ENCODE measurements at places on chromosomes 6 and 20. TPM values are rescaled to one million over a fixed set of nuclear protein-coding genes. Genes with fewer than 3 reads are reported as not detected.

SPTLC3 gene
- total RNA-seq: 48.1 TPM

SLC44A4 gene
- total RNA-seq: 0.22 TPM

RARS2 gene
- total RNA-seq: 57.9 TPM

EPB41L1 gene
- 125 TPM for total RNA-seq

RIMS4 gene
- total RNA-seq: 0.13 TPM

SNTA1 gene
- total RNA-seq: 22.1 TPM

UNC5CL gene
- 0.26 TPM for total RNA-seq

SMLR1 gene
- not detected for total RNA-seq

DDO gene
- total RNA-seq: 4.9 TPM

ARFGEF2 gene
- 46.5 TPM for total RNA-seq

MPIG6B gene
- not detected for total RNA-seq

PI16 gene
- total RNA-seq: under 0.01 TPM

FAM162B gene
- not detected for total RNA-seq

EXOC2 gene
- 23.9 TPM for total RNA-seq

ADGRB3 gene
- 0.13 TPM for total RNA-seq

DHX35 gene
- 10.8 TPM for total RNA-seq

SFTA2 gene
- total RNA-seq: not detected

FAM83B gene
- under 0.01 TPM for total RNA-seq
